ENCODE measurements at places on chromosomes 7 and 10.

DNA sequence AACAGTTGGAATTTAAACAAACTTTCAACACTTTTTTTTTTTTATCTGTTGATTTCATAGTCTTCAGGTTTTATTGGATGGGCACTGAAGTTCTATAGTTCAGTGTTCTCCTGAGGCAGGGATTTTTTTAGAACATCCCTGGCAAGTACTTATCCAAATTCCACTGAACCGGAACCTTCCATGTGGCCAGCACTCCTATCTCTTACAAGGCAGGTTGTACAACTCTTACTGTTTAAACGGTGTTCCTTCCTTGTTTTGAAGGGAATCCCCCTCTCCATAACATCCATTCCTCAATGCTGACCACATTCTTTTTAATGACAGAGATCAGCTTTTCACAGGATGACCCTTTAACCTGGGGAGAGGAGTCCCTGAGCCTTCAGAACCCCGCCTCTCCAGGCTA, 238.9 kb upstream of the CTBP2 start:
- no peak for DNase-seq

GRCh38 chr7:75739796-75740672, 1.3 kb upstream of the HIP1 start:
- DNase-seq: no peak

DNA sequence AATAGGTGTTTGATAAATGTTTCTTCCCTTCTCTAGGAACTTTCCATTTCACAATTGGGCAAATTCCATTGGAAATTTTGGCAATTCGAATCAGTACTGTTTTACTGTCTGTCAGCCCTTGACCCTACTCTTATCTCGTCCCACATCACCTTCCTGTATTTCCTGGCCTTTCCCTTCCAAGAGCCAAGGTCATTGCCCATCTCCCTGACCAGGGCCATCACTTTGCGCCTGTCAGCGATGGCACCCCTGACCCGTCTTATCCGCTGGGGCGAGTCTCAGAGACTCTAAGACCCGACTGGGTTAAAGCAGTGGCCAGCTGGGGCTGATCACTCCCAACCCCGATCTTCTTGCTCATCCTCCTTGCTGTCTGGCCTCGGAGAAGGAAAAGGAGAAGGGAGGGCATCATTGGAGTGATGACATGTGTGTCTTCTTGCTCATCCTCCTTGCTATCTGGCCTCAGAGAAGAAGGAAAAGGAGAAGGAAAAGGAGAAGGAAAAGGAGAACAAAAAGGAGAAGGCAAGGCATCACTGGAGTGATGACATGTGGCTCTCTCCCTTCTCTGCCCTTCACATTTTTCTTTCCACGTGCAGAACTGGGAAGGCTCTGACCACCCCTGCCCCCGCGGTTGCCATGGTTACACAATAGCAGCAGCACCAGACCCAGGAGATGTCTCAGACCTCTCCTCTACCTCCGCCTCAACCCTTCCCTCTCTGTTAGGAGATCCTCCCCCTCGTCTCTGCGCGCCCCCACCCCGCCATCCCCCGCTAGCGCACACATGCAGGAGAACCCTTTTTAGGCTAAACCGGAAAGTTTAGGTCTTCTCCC, 2.0 kb downstream of the SEMA3D start:
- no peak for DNase-seq

GRCh38 chr10:80516506-80517075, 21.1 kb upstream of the SH2D4B start:
- DNase-seq: no peak

DNA sequence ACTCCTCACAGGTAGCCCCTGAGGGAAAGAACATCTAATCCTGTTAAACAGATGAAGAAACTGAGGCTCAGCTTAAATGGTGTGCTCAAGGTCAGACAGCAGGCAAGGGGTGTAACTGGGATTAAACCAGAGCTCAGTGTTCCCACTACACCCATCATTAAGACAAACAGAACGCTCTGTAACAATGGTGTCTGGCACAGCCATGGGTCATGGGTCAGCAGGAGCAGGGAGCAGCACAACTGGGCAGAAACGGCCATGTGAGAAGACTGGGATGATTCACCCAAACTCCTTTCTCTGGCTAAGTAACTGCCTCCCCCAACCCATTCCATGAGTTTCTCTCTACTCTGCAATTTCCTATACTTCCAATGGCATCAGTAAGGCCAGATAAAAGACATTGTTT, 85.5 kb upstream of the PDE1C start:
- DNase-seq: no peak

GRCh38 chr10:101625821-101626412, 37.8 kb downstream of the DPCD start:
- DNase-seq: no peak

DNA sequence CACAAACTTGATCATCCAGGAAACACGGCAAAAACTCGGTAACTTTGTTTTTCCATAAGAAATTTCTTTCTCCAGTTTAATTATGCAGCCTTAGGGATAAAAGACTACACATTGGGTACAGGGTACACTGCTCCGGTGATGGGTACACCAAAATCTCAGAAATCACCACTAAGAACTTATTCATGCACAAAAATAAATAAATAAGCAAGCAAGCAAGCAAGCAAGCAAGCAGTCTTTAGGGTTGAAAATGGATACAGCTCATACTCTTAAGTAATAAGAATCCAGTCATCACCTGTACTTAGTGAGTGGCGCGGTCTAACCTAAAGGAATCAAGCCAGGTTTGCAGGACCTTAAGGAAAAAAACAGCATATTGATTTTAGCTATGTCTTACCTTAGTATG, 30.0 kb downstream of the MCM10 start:
- DNase-seq: no peak

DNA sequence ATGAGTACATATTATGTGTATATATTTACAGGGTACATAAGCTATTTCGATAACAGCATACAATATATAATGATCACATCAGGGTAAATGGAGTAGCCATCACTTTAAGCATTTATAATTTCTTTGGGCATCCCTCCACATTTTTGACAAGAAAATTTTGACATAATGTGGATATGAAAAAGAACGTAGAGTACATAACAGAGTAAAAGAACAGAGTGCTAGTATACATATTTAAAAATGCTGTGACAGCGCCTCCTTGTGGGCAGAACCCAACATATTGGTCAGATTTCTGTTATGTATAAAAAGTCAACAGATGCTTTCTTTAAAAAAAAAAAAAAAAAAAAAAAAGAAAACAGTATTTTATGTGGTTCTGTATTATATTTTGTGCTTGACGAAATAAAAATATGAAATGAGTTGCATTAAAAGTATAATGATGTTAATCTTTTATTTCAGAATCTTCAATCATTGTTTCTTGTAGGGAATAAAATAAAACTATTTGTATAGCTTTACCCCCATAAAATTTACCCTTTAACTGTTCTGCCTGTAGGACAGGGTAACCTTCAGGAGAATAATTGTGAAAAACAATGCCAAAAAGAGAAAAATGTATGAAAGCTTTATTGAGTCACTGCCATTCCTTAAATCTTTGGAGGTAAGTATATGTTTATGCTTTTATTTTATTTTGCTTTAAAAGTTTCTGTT, 18.3 kb upstream of the HBP1 start:
- DNase-seq: peak; percentile 38

- no peak for DNase-seq
These were observed 79.6 kb downstream of the BMPR1A start for GRCh38 chr10:86836044-86836443.

- no peak for DNase-seq
These were observed 27.1 kb downstream of the PCGF5 start for GRCh38 chr10:91247360-91248111.

- no peak for DNase-seq
These were observed 169.6 kb upstream of the PTN start for GRCh38 chr7:137513091-137513490.

DNA sequence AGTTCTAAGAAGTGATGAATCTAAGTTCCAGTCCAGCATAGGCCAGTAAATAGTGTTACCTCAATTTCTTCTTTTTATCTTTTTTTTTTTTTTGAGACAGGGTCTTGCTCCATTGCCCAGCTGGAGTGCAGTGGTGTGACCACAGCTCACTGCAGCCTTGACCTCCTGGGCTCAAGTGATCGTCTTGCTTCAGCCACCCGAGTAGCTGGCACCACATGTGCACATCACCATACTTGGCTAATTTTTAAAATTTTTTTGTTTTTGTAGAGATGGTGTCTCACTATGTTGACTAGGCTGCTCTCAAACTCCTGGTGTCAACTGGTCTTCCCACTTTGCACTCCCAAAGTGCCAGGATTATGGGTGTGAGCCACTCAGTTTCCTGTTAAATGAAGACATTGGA, 126.6 kb upstream of the LYZL2 start:
- DNase-seq: no peak
